MCF 10A (cell line): ENCODE measurements at places on chromosomes 11 and 22. TPM values are rescaled to one million over a fixed set of nuclear protein-coding genes. Genes with fewer than 3 reads are reported as not detected.

The TRMU gene
- total RNA-seq, result 46.6 and 48.7 TPM in 2 replicates

The CCDC87 gene
- not detected in 2 replicates for total RNA-seq

The MYEOV gene
- 0.49 TPM in 1 of 2 replicates, not detected in the other for total RNA-seq

The CD248 gene
- not detected in 2 replicates for total RNA-seq

The APOA5 gene
- not detected in 2 replicates for total RNA-seq

The ZNRF3 gene
- 7.1 and 7.9 TPM in 2 replicates for total RNA-seq

The TMEM135 gene
- 10.7 and 17.4 TPM in 2 replicates for total RNA-seq

The CCDC82 gene
- total RNA-seq, result 15.8 and 21.4 TPM in 2 replicates

The PLAAT3 gene
- 3.6 and 3.9 TPM in 2 replicates for total RNA-seq

The NPAS4 gene
- total RNA-seq, result not detected in 2 replicates

The INSC gene
- total RNA-seq, result 4.6 and 5.8 TPM in 2 replicates

The DENND6B gene
- total RNA-seq, result 4.0 and 5.5 TPM in 2 replicates

The MS4A6A gene
- not detected in 2 replicates for total RNA-seq

The ISX gene
- not detected in 2 replicates for total RNA-seq

The BUD13 gene
- total RNA-seq, result 11.8 and 15.1 TPM in 2 replicates

The P2RY2 gene
- total RNA-seq, result 0.56 and 1.0 TPM in 2 replicates

The ADM2 gene
- 35.4 and 39.7 TPM in 2 replicates for total RNA-seq

The SLC15A3 gene
- total RNA-seq, result not detected in 2 replicates

The HOATZ gene
- total RNA-seq, result not detected in 2 replicates

The MFRP gene
- not detected in 2 replicates for total RNA-seq

The CDC42EP1 gene
- 86.0 and 148 TPM in 2 replicates for total RNA-seq

The NPTXR gene
- total RNA-seq, result 0.93 and 0.96 TPM in 2 replicates

The POU2F3 gene
- total RNA-seq, result not detected in 2 replicates

The CFAP300 gene
- 8.0 and 12.9 TPM in 2 replicates for total RNA-seq
